GM12891 (cell line): ENCODE measurements at places on chromosomes 6 and 20.

- DNase-seq, result no peak
Observed at GRCh38 chr6:125827788-125828320, 37.1 kb downstream of the NCOA7 start.

DNA sequence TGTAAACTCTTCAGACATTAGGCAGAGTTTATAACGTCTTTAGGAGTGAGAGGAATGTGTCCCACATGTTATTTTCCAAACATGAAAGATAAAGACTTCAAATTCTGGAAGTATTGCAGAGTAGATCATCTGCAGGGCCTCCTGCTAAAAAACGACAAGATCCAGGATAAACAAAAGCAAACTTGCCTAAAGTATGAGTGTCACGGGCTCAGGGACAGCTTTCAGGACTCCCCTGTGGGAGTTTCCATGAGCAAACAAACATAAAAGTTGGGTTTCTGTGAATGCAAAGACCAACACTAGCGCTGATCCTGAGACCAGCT lies 76.9 kb downstream of the TXNDC5 start:
- DNase-seq, result no peak

- DNase-seq, result no peak
Observed at GRCh38 chr20:10789386-10789785, 115.6 kb upstream of the JAG1 start.

DNA sequence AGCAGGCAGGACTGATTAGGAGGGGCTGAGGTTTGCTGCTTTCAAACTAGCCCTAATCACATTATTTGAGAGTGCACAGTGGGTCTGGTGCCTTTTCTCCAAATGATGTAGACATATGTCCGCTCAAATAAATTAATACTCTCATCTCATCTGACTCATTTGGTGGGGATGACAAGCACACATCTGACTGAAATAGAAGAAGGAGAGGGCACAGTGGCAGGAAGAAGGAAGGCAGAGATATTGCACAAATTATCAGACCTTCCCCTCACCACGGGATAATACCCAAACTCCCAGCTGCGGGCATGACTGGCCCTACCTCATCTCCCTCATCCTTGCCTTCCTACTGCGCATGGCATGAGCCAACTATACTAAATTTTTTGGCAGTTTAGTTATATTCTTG lies 33.9 kb upstream of the TNFRSF21 start:
- no peak for DNase-seq

DNA sequence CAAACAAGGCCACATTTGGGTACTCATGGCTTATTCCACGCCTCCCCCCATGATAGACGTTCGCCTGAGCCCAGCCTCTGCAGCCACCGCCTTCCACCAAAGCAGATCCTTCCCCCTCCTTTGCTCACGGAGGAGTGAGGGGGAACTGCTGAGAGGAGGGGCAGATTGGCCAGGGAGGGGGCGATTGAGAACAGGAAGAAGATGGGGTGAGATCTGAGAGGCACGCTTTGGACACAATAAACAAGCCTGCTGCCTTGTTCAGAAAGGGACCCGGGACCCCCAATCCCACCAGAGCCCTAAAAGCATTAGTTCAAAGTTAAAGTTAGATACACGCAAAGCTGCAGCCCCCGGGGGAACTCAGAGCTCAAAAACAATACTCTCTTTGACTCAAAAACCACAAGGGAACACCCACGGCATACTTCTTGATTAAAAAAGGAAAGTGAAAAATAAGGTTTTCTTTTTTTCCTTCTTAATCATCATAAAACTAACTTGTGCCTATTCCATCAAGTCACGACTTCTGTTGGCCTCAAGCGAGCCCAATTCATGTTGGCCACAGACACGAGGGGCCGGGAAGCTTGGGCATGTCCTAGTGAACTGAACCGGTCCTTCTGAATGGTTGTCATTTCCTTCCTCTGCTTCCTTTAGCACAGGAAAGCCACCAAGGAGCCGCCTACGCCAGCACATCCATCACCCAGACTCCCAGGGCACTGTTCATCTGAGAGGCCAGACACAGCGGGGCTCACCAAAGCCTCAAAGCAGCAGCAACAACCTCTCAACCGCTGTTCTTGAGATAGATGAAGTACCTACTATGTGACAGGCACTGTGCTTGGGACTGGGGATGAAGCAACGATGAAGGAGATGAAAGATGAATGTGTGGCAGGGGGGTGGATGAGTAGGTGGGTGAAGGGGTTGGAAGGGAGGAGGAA lies 44.7 kb downstream of the NFATC2 start:
- peak; percentile 29 for DNase-seq

DNA sequence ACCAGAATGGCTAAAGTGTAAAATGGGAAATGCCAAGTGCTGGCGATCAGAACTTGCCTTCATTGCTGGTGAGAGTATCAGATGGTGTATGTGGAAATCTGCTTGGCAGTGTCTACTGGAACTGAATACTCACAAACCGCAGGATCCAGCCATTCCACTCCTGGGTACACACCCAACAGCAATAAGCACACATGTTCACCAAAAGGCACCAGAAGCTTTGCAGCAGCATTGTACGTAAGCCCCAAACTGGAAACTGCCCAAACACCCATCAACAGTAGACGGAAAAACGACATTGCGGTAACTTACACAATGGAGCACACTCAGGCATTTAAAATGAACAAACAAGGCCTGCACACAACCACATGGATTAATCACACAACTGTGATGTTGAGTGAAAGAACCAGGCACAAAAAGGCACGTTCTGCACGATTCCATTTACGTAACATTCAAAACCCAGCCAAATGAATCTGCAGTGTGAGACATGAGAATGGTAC lies 37.3 kb upstream of the BPIFA2 start:
- no peak for DNase-seq

- no peak for DNase-seq
Observed at GRCh38 chr20:50215101-50215690, 24.6 kb downstream of the CEBPB start.
